Metanephros (tissue), 2 donors: ENCODE measurements at places on chromosomes 12 and 14. TPM values are rescaled to one million over a fixed set of nuclear protein-coding genes. Genes with fewer than 3 reads are reported as not detected.

Gene BBS10
- total RNA-seq = 18.7 TPM

Gene WNT1
- total RNA-seq = not detected

Gene PELI2
- total RNA-seq = 26.2 TPM

Gene KRT84
- total RNA-seq = not detected

Gene L2HGDH
- total RNA-seq = 17.4 TPM

Gene SERPINA9
- not detected for total RNA-seq

Gene TMEM119
- 29.7 TPM for total RNA-seq

Gene METAP2
- 40.2 TPM for total RNA-seq

Gene ARG2
- 42.2 TPM for total RNA-seq

Gene CD4
- total RNA-seq = 18.3 TPM

Gene FGF6
- 1.3 TPM for total RNA-seq

Gene YARS2
- total RNA-seq = 30.9 TPM

Gene HOTAIR
- total RNA-seq = 0.99 TPM

Gene USP44
- 2.3 TPM for total RNA-seq

Gene CCDC77
- 12.9 TPM for total RNA-seq

Gene SERPINA3
- 0.29 TPM for total RNA-seq

Gene SLC6A15
- total RNA-seq = 0.58 TPM

Gene SLC10A1
- total RNA-seq = not detected

Gene OAS3
- total RNA-seq = 16.7 TPM

Gene TRIM9
- 1.6 TPM for total RNA-seq

Gene DIO2
- 4.4 TPM for total RNA-seq

Gene IL26
- total RNA-seq = not detected

Gene TUNAR
- total RNA-seq = 0.23 TPM

Gene DNAI7
- 3.9 TPM for total RNA-seq

Gene ITGB7
- total RNA-seq = 3.7 TPM

Gene LRRC9
- 6.8 TPM for total RNA-seq

Gene MYO1H
- 0.53 TPM for total RNA-seq
